ENCODE measurements at places on chromosomes 6 and 20.

DNA sequence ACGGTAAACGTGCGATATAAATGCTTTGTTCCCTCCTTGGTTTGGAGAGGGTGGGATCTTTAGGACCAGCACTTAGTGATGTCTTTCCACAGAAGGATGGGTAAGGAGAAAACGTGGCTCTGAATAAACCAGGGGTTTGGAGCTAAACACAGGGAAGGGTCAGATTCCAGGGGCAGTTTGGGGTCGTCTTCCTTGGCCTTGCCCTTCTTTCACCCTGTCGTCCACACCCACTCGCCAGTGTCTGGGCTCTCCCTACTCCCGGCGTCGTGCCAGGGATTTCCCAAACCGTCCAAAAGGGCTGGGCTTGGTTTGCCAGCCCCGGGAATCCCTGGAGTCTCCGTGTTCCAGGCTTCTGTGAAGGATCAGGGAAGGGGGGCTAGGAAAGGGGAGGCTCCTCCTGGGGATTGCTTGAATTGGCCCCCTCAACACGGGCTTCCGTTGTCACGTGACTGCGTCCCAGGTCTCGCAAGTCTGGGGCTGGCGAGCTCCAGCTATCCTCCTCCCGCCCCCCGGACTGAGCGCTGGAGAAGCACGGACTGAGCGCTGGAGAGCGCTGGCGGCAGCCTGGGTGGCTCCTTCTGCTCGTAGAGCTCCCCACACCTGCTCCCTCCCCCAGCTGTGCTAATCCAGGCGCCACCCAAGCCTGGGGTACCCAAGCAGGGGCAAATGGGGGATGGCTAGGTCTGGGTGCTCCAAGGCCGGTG is 9.4 kb upstream of the ARMC12 start:
- DNase-seq, result peak; percentile 83

- DNase-seq, result peak; percentile 53
Measured at GRCh38 chr6:137291441-137291840, 72.3 kb upstream of the IFNGR1 start.

DNA sequence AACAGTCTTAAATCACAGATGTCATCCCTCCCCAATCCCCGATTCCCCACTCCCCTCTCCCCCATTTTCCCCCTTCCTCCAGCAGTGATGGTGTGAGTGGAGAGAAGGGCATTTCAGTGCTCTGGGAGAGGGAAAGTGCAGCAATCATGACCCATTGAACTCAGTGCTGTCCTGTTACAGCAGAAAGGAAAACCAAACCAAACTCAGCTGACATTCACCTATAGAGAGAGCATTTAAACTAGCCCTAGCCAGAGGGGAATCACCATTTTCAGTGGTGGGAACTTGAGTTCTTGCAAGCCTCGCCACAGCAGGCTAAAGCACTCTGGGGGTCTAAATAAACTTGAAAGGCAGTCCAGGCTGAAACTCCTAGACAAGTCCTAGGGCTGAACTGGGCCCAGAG is 129.9 kb upstream of the COL21A1 start:
- DNase-seq, result no peak

- DNase-seq, result no peak
Measured at GRCh38 chr6:165926378-165926777, 241.3 kb downstream of the TBXT start.

- peak; percentile 45 for DNase-seq
Measured at GRCh38 chr6:150119173-150119572, 23.7 kb upstream of the PPP1R14C start.

All from muscle of arm (tissue), 14 donors.